NCI-H748 treated with DMSO at 0.1 percent for 48 hours (cell line): ENCODE measurements at places on chromosomes 1 and 21.

GRCh38 chr1:56495538-56495937 is 83.8 kb downstream of the PLPP3 start:
- DNase-seq = no peak

DNA sequence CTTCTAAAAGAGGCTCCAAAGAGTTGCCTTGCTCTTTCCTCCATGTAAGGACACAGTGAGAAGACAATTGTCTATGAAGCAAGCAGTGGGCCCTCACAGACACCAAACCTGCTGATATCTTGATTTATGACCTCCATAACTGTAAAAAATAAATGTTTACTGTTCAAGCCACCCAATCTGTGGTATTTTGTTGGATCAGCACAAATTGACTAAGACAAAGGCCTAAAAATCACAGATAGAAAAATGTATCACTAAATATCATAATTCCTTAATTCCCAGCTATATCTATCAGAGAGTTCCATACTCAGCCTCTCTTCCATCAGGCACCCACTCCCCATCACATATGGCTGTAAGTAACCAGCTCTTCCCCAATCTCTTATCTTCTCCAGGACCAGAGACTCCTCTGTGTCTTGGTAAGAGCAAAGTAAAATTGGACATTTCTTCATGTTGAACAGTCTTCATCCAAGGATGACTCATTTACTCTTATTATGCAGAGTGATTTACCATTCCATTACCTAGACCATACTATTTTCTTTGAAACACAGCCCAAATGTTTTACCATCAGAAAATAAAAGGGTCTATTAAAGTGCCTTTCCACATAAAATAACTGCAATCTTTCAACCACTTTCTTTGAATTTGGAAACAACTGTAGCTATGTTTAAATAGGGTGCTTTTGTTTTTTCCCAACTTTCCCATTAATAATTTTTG is 503.6 kb downstream of the MRPL39 start:
- no peak for DNase-seq

DNA sequence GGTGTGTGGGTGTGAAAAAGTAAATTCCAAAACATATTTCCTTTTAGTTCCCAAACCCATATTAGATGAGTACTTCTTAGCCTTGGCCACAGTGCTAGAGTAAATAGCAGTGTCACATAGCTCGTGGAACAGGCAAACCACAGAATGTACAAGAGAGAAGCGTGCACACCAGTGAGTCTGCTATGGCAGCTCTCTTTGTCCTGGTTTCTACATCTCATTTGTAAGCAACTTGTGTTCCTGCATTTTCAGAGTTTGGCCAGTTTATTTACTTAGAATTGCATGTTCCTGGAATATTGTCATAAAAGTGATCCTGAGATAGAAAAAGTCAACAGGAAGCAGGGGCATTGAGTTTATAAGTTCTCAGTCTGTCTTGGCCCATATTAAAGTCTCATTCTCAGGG is 142.1 kb downstream of the DHRS3 start:
- DNase-seq = no peak

DNA sequence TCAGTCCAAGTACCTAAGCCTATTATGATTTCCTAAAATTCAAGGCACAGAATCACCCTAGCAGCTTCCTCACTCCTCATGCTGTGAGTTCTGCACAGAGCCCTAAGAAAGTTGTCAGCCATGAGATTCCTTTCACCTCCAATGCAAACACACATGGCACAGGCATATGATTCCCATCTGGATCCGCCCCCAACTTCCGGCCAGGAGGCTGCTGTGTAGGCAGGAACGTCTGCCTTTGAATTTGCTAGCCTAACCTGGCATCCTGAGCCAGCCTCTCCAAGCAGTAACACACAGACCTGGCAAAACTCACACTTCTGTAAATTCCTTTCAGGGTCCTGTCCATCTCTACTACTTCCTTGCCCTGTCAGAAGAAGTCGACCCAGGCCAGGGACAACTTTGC is 521.1 kb upstream of the BEND5 start:
- DNase-seq = no peak

DNA sequence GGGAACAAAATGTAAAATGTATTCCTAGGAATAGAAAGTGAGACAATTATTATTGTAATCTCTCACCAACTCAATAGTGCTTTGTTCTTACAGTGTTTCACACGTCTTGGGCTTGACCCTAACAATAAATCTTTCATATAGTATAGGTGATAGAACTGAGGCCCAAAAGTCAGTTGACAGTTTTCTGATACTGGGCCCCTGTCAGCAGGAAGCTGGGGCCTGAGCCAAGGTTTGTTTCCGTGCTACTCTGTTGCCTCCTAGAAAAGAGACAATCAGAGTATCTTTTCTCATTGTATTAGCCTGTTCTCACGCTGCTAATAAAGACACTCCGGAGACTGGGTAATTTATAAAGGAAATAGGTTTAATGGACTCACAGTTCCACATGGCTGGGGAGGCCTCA is 5.0 kb downstream of the RRP1B start:
- DNase-seq = no peak

DNA sequence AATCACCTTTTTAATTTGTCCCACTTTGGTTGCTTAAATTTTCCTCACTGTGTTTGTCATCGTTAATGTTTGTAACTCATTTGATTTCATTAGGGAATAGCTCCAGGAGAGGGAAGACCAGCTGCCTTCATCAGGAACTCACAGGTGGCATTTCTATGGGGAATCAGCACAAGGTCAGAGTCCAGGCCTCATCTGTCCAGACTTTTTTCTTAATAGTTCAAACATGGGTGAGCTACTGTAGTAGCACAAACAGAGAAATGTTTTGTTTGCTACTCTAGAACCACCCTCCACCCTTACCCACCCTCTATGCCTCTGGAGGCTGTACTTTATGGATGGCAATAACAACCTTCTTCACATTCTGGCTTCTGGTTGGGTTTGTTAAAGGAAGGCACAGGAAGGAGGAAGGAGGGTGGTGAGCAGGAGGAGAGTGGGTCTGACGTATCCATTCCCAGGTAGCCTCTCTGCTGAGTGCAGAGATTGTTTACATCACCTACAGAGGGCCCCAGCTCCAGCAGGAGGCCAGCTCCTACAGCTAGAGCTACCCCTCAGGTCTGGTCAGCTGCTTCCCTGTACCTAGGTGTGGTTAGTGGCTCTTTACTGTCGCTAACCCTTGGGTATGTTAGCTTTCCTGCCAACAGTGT is 8.1 kb upstream of the TEDDM1 start:
- no peak for DNase-seq

DNA sequence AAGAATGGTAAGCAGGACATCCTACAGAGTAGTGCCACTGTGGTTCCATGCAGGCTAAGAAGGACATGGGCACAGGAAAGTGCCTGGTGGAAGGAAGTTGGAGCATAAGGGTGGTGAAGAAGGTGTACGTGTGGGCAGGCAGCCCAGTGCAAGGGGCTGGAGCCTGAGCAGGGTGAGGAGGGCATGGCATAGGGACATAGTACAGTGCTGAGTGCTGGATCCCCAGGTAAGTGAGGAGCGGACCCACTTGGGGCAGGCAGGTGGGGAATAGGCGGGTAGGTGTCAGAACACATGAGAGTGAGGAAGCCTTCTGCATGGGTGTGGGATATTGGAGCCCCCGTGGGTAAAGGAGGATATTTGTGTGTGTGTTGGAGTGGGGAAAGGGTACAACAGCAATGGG is 15.7 kb upstream of the LRRC53 start:
- no peak for DNase-seq

DNA sequence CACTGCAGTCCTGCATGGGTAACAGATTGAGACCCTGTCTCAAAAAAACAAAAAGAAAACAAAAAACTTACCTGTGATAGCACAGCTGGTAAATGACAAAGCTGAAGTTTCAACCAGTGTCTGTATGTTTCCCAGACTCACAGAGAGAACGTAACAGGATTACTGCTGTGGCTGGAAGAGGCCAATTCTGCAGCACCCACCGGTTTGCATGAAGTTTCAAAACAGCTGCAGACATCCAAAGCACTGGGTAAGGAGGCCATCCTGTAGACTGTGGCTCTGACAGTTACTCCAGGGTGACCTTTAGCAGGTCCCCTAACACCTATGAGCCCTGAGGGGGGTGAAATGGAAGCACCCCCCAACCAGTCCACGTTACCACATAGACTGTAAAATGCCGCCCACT is 7.5 kb downstream of the ID3 start:
- DNase-seq = no peak

- DNase-seq = no peak
These were observed 161.6 kb downstream of the CHRM3 start for GRCh38 chr1:239547987-239548386.

DNA sequence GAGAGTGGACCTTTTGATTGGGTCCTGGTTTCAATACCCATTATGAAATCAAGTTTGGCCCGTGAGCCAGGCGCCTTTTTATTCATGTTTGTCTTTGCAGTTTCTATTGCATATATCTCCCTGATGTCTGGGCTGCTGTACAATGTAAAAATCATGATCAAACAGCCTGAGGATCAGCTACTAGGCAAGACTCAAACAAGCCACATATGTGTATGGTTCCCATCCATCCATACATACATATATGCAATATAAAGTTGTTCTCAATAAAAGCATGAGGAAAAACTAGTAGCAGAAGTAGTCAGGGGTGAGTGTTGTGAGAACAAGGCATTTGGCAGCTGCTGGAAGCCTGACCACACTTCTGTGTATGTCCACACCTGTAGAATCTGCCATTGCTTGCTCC is 562.4 kb upstream of the USP24 start:
- no peak for DNase-seq

DNA sequence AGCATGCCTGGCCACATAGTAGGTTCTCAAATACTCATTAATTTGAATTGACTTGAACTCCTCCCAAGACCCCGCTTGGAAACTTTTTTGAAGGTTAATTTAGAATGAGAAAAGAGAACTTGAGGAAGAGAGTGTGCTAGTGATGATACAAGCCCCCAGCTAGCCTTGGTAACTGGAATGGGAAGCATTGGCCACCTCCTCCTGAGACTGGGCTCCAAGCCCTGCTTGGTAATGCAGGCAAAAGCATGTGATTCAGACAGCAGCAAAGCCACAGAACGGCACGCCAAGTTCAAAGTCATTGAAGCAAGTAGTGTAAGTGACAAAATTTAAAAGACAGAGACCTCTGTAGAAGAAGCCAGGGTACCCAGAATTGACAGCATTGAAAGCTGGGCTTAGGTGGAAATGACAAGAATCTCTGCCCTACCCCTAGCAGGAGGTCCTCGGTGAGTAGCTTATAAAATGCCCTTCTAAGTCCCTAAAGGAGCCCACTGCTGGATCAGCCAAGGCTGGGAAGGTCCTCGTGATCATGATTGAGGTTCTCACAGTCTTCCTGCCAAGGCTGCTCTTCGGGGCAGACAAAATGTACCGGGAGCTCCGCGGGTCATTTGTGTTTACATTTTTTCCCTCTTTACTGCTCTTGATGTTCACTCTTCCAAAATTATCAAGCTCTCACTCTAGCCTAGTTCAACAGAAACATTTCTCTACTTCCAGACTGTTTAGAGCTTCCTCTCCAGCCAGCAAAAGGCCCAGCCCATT is 99.4 kb downstream of the TSEN15 start:
- DNase-seq = no peak

- no peak for DNase-seq
These were observed 87.6 kb downstream of the PDE9A start for GRCh38 chr21:42741066-42741465.

DNA sequence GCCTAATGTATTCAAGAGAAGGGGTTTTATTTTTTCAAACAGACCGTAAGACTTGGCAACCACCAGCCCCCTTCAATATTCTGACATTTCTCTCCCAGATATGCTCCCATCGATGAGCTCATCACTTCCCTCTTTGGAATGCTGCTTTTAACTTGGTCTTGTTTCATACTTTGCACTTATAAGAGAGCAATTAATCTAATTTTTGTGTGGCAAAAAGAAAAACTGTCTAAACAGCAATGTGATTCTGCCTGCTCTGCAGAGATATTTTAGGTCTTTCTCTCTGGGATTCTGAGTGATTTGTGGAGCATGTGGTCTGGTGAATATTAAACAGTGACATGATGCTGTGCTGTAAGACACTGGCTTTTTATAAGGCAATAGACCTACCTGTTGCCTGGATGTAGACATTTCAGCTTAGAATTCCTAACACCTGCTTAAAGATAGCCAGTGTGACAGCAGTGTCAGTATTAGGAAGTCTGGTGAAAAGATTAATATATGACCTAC is 284.8 kb downstream of the BACH1 start:
- no peak for DNase-seq

DNA sequence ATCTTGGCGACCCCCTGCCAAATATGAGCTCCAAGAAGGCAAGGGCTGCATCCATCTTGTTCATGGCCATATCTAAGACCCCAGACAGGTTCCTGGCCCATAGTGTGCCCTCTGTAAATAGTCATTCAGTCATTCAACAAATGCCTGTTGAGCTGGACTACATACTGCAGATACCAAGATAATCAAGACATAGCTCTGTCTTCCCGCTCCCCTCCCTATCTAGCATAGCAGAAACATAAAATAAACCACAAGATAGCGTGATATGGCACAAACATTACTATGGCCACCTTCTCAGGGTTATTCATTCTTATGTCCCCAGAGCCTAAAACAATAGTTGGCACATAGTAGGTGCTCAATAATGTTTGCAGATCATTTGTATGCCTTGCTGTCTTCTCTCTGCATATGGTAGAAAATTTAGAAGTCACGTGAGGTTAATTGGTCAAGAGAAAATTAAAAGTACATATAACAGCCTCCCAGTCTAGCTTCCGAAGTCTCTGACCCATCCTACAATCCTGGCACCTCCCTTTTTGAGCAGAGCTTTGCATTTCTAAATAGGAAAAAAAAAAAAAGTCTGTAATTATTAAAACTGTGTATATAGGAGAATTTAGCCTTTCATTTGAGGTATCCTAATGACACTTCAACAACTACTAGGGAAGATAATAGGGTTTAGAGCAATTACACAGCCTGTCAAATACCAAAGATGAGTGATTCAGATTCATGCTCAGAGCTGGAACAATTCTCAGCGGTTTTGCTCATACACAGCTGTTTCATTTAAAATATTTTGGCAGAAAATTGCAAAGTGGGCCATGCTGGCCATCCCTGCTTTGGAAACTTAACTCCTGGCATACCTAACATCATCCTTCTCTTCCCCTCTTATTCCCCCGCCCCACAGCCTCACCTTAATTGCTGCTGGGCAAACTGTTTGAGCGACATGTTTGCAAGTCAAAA is 219.0 kb downstream of the KAZN start:
- DNase-seq = no peak

- DNase-seq = peak; percentile 44
These were observed 46.5 kb upstream of the PRELP start for GRCh38 chr1:203428981-203429599.

GRCh38 chr21:21324297-21324696 is 326.1 kb downstream of the NCAM2 start:
- no peak for DNase-seq

DNA sequence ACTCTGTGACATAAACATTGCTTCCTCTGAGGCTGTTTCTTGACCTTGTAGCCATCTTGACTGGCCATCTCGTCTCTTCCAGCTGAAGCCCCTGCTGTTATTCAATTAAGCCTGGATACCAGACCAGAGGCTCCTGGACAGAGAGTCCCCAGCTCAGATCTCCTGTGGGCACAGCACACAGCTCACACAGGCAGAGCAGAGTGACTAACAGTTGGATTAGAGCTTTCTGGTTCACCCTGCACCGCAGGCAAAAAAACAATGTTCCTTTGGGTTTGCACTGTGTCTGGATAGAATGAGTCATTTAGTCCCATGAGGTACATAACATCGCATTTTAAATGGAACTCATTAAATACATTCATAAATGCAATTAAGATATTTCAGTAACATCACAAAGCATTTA is 33.4 kb upstream of the USH2A start:
- no peak for DNase-seq
